ENCODE measurements at places on chromosomes 1 and 21. TPM values are rescaled to one million over a fixed set of nuclear protein-coding genes. Genes with fewer than 3 reads are reported as not detected.

GRCh38 chr1:29634324-29634723 is 398.0 kb downstream of the PTPRU start:
- no peak for DNase-seq

DNA sequence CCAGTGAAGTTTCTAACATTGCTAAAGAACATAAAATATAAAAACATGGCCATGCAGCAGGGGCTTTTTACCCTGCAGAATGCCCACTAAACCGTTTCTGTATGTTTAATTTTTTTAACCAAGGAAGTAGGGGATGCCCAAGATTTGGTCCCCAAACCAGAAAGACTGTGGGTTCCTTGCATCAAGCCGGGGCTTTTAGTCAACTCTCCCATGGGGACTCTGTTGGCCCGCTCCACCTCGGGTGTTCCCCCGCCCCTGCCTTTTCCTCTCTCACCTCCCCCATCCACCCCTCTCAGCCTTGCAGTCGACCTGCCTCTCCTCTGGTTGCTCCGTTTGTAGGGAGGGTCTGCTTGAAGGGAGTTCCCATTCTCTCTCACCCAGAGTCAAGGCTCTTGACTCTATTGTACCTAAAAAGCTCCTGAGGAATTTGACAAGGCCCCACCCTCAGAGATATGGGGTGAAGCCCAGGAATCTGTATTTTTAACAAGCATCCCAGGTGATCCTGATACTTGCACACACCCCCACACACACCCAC is 117.5 kb downstream of the TOMM20 start:
- no peak for DNase-seq

GRCh38 chr21:38804789-38805327 is 871 bp upstream of the ETS2 start:
- peak; percentile 89 for DNase-seq

GRCh38 chr1:71548398-71548890 is 467.6 kb upstream of the ZRANB2 start:
- DNase-seq: no peak

DNA sequence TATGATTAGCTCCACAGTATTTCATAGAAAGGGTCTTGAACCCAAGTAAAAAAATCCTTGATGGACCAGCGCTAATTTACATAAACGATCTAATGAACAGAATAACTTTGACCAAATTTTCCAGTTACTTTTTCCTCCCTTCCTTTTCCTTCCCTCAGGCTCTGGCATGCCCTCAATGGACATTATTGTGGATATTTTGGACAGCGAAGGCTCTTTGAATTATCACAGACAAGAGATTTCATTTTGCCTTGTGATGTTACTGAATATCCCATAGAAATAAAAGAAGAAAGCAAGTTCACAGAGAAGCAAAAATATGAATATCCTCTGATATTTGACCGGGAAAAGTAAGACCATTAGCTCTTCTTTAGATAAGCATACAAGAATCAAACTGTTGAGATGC is 60.3 kb upstream of the EXO1 start:
- no peak for DNase-seq

- DNase-seq: no peak
These were observed 732 bp downstream of the SFN start for GRCh38 chr1:26863685-26864077.

DNA sequence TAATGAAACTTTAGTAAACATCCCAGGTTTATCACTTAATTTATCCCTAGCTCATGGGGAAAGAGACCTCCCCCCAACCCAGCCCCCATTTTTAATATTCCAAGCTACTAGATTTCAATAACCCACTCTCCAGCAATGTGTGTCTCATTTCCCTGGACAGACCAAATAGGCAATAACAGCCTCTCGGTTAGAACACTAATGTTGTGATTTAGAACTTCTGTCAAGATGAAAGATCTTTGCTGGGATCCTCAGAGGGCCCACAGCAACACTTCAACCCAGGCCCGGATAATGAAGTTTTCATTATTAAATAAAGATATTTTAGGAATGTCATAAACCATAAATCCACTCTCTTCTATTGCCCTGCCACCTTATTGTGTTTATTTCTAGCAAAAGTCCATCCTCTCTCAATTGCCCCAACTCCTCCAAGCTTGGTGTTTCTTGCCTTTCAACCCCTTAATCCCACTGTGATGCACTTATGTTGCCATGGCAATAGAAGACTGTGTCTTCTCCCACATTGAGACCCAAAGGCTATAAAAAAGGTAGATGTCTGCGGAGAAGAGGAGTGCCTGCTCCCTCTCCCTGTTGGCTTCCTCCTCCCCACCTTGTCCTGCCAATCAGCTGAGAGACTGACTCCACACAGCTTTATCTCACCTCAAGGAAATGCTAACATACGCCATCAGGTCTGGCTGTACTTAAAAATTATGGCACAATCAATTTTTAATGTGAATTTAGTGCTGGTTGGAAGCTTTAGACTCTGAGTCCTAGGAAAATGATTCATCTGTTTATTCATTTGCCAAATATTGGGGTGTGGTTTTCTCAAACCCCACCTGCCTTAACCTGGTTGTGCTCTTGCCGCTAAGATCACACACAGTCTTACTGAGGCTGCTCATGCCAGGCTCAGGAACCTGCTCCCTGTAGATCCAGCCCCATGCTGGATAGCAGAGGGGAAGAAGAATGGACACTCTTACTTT is 258.3 kb upstream of the CAMK1G start:
- DNase-seq: no peak

DNA sequence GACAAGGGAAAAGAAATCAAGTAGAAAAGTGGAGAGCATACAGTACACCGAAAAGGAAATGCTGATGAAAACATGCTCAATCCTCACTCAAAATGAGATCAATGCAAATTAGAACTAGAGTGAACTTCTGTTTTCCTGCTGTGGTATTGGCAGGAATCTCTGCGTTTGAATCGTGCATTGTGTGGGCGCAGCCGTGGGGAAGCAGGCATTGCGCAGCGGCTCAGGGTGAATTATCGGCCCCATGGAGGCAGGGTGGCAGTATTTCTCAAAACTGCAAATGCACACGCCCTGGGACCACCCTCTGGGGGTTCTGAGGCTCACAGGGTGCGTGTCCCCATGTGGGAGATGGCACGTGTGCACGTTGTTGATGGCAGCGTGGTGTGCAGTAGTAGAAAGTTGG is 140.6 kb downstream of the PEX14 start:
- DNase-seq: no peak

GRCh38 chr1:6672558-6672957 is 29.1 kb downstream of the DNAJC11 start:
- peak; percentile 57 for DNase-seq

DNA sequence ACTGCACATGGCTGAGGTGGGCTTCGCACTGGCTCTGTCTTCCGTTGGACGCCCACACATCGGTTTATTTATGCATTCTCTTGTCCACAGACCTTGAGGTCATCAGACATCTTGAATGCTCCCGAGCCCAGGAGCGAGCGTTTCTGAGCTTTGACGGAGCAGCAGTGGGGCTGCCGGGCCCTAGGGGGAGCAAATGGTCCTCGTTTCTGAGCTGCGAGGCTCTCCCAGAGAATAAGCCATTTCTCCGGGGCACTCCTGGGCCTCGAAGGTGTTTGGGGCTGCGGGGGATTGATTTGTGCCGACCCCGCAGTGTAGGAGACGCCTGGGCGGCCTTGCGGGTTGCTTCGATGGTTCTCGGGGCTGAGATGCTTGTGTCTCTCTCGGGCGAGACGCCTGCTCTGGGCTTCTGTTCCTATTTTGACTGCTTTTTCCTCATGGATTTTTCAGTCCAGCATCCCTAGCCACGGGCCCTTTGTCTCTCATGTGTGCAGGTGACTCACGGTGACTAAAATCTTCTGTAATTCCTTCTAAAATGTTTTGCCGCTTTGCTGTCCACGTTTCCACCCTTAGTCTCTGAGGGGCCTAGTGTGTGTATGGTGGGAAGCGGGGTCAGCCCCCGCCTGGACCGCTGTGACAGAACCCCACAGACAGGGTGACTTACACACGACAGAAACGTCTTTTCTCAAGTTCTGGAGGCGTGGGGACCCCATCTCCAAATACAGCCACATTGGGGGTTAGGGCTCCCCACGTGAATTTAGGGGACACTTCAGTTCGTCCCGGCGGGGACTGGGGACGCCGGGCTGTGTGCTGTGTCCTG is 62.1 kb downstream of the FAAP20 start:
- DNase-seq: peak; percentile 56

- DNase-seq: no peak
These were observed 33.4 kb downstream of the GLIS1 start for GRCh38 chr1:53705446-53706096.

BTBD8 gene
- total RNA-seq: 5.9 TPM

DOP1B gene
- 14.1 TPM for total RNA-seq

CD164L2 gene
- not detected for total RNA-seq

TINAGL1 gene
- 268 TPM for total RNA-seq

Data from Right ventricle myocardium superior (tissue), 1 donor.